ENCODE measurements at places on chromosomes 16 and 17. TPM values are rescaled to one million over a fixed set of nuclear protein-coding genes. Genes with fewer than 3 reads are reported as not detected.

BEAN1 gene
- not detected for total RNA-seq

- peak; percentile 61 for DNase-seq
Measured at GRCh38 chr17:7836596-7837407, 2.8 kb downstream of the KDM6B start.

GRCh38 chr16:67173323-67173722, 3.0 kb downstream of the NOL3 start:
- DNase-seq: no peak

ARHGDIG gene
- total RNA-seq: not detected

GRCh38 chr17:32356750-32357149, 6.8 kb downstream of the ZNF207 start:
- DNase-seq: no peak

DNA sequence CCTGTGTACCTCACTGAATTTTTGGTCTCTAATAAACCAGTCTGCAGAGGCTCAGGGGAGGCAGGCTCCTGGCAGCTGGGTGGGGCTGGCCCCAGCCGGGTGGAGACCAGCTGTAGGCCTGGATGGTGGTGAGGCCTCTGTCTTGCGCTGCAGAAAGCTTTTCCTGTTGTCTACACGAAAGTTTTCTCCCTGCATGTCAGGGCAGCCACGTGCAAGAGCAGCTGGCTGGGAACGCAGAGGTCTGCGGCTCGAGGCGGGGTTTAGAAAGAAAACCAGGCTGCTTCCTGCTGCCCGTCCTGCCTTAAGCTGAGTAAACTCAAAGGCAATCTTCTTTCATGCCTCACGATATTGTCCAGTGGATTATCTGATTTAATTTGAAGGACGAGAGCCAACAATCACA, 2.4 kb downstream of the SERPINF1 start:
- DNase-seq: peak; percentile 90

DNA sequence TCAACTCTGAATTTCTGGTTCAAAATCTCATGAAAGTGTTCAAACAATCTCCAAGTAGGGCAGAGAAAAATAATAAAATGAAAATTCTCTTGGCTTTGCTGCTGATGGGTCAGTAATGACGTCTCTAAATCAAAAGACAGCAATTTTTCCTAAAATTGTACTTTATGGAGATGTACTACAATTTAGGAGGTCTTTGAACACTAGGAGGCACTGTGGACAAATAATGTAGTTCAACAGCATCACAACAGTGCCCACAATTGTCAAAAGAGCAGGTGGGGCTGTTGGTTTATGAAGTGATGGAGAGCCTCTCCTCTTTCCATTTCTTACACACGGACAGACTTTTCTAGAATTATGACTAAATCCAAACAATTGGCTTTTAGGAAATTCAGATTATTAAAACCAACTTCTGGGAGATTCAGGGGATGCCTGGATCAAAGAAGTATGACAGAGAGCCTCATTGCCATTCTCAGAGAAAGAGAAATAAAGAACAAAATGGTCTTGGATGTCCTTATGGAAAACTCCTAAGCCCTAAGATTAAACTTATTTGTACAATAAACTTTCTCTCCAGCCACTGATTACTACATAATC, 23.8 kb downstream of the EZH1 start:
- DNase-seq: peak; percentile 61

DNA sequence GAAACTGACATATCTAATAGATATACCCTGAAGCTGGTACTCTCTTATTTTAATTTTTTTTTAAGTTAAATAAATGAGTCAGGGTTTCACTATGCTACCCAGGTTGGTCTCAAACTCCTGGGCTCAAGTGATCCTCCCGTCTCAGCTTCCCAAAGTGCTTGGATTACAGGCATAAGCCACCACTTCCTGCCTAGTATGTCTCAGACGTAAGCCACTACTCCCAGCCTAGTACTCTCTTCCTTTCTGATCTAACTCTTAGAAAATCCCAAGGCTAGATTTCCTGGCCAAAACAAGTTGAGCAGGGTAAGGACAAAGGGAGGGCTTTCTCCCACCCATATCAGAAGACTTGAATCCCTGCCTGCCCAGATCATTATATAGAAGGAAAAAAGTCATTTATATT, 33.7 kb downstream of the HOXB1 start:
- DNase-seq: no peak

- DNase-seq: no peak
Measured at GRCh38 chr16:71689901-71690300, 34.6 kb downstream of the PHLPP2 start.

HS3ST4 gene
- not detected for total RNA-seq

- no peak for DNase-seq
Measured at GRCh38 chr16:31502981-31503380, 5.2 kb downstream of the RUSF1 start.

- DNase-seq: no peak
Measured at GRCh38 chr17:2841606-2842005, 45.4 kb downstream of the RAP1GAP2 start.

DNA sequence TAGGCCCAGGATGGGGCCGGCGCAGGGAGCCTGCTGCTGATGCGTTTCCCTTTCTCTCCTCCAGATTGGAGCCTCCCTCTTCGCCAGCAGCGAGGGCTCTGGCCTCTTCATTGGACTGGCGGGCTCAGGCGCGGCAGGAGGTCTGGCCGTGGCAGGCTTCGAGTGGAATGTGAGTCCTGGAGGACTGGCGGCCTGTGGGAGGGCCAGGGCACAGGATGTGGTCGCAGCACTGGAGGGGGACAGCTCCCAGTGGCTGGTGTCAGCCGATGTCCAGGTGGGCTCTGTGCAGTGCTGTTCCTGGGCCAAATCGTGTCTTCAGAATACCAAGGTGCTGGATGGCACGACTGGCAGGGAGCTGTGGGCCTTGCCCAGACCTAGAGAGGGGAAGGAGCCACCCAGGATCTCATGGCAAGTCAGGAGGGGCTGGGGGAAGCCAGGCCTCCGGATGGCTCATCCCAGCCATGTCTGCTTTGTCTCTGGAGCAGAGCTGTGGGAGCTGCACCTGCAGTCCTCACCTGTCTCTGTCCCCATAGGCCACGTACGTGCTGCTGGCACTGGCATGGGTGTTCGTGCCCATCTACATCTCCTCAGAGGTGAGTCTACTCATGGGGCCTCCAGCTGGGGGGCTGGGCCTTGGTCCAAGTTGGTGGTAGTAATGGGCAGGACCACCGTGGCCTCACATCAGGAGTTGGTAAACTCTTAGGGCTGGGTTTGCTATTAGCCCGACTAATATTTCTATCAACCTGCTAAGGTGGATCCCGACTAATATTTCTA, 7.3 kb downstream of the SLC5A10 start:
- no peak for DNase-seq

DNA sequence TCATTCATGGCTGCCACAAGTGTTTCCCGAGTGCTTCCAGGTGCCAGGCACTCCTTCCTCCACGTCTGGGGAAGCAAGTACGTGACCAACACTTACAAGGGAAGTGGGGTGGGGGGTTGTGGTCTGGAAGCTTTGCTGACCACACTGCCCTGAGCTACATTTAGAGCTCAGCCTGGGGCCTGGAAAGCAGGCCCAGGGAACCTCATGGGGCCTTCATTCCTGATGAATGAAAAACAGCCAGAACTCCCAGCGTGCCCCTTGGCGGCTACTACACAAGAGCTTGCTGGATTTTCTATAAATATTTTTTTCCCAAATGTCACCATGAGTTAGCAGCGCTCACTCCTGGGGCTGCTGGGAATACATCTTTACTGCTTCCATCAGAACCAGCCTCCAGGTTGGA, 73.3 kb downstream of the ABCC12 start:
- no peak for DNase-seq

- no peak for DNase-seq
Measured at GRCh38 chr17:77042476-77043231, 98.1 kb upstream of the SEC14L1 start.

GRCh38 chr16:22665048-22665797, 148.7 kb upstream of the HS3ST2 start:
- no peak for DNase-seq

DNA sequence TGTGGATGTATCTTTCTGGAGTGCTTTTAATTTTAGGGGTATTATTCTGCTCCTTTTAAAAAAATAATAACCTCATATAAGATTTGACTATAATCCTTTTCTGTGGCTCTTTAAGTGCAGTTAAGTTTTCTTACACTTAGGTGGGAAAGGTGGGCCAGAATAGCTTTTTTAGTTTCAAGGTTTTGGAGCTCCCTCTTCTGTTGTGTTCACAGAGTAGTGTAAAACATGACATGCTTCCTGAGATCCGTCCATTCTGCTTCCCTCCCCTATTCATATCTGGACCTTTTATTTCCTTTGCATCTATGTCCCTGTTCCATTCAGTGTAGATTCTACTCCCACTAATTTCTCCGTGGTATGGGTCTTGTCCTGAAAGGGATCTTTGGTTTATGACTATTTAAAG, 12.8 kb downstream of the LRRC36 start:
- DNase-seq: peak; percentile 15

- peak; percentile 86 for DNase-seq
Measured at GRCh38 chr16:71484006-71484893, 4.9 kb downstream of the ZNF19 start.

GRCh38 chr16:26186091-26186615, 494.4 kb downstream of the HS3ST4 start:
- no peak for DNase-seq

MATCAP1 gene
- total RNA-seq: 43.3 TPM

- DNase-seq: peak; percentile 47
Measured at GRCh38 chr16:49528060-49528865, 154.7 kb downstream of the C16orf78 start.
